ENCODE measurements at places on chromosomes 1 and 21. TPM values are rescaled to one million over a fixed set of nuclear protein-coding genes. Genes with fewer than 3 reads are reported as not detected.

FAM163A gene
- total RNA-seq, result 0.50 TPM

- H3K27ac ChIP-seq, result no peak overlapping the region
- no peaks in the 10 kb centered on the region for H3K27me3 ChIP-seq
- DNase-seq, result peak; percentile 12
- no peak overlapping the region for H3K4me3 ChIP-seq
- no peaks in the 10 kb centered on the region for H3K36me3 ChIP-seq
Observed at GRCh38 chr21:39546522-39546921, 66.2 kb upstream of the B3GALT5 start.

LORICRIN gene
- total RNA-seq, result not detected

- no peak overlapping the region for H3K27ac ChIP-seq
- no peak for DNase-seq
- H3K36me3 ChIP-seq, result no peaks in the 10 kb centered on the region
- no peaks in the 10 kb centered on the region for H3K27me3 ChIP-seq
Observed at GRCh38 chr1:65626003-65626402, 166.7 kb upstream of the PDE4B start.

- DNase-seq, result peak; percentile 72
- H3K27me3 ChIP-seq, result peaks cover 38% of the 10 kb centered on the region
- H3K36me3 ChIP-seq, result peaks cover 15% of the 10 kb centered on the region
- H3K27ac ChIP-seq, result no peak overlapping the region
- H3K4me1 ChIP-seq, result no peaks in the 10 kb centered on the region
Observed at GRCh38 chr21:45259206-45259840, 28.4 kb downstream of the POFUT2 start.

- no peak overlapping the region for H3K4me3 ChIP-seq
- no peaks in the 10 kb centered on the region for H3K27me3 ChIP-seq
- H3K36me3 ChIP-seq, result no peaks in the 10 kb centered on the region
Observed at GRCh38 chr1:248585266-248585665, 10.7 kb upstream of the OR2T34 start.

- no peaks in the 10 kb centered on the region for H3K4me1 ChIP-seq
- H3K4me3 ChIP-seq, result no peak overlapping the region
- H3K27ac ChIP-seq, result no peak overlapping the region
- H3K36me3 ChIP-seq, result no peaks in the 10 kb centered on the region
- DNase-seq, result no peak
- no peaks in the 10 kb centered on the region for H3K27me3 ChIP-seq
Observed at GRCh38 chr1:195394567-195394966, 1213.7 kb downstream of the KCNT2 start.

All from esophagus muscularis mucosa (tissue), 4 donors.